Activated CD4-positive, alpha-beta T cell treated with anti-CD3 and anti-CD28 coated beads, Interleukin-2, amount 50 U/mL, for 4 hours (primary cell): ENCODE measurements at places on chromosomes 12 and 14.

- no peak for DNase-seq
Measured at GRCh38 chr12:74015118-74015517, 522.5 kb upstream of the ATXN7L3B start.

- no peak for DNase-seq
Measured at GRCh38 chr12:51522696-51523095, 68.3 kb upstream of the SCN8A start.

DNA sequence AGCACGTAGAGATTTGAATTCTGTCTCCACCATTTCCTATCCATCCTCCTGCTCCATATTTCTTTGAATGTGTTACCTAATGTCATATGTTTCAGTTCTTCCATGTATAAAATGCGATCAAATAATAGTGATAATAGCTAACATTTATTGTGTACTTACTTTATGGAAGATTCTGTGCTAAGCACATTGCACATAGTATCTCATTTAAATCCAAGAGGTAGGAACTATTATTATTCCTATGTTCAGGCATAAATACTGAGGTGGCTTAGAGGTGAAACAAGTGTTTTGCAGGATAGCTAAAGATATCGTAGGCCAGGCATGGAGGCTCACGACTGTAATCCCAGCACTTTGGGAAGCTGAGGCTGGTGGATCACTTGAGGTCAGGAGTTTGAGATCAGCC, 17.5 kb upstream of the AICDA start:
- DNase-seq: no peak

- no peak for DNase-seq
Measured at GRCh38 chr14:104968153-104968527, 10.0 kb downstream of the AHNAK2 start.

GRCh38 chr12:51160814-51161459, 12.0 kb downstream of the TFCP2 start:
- no peak for DNase-seq

DNA sequence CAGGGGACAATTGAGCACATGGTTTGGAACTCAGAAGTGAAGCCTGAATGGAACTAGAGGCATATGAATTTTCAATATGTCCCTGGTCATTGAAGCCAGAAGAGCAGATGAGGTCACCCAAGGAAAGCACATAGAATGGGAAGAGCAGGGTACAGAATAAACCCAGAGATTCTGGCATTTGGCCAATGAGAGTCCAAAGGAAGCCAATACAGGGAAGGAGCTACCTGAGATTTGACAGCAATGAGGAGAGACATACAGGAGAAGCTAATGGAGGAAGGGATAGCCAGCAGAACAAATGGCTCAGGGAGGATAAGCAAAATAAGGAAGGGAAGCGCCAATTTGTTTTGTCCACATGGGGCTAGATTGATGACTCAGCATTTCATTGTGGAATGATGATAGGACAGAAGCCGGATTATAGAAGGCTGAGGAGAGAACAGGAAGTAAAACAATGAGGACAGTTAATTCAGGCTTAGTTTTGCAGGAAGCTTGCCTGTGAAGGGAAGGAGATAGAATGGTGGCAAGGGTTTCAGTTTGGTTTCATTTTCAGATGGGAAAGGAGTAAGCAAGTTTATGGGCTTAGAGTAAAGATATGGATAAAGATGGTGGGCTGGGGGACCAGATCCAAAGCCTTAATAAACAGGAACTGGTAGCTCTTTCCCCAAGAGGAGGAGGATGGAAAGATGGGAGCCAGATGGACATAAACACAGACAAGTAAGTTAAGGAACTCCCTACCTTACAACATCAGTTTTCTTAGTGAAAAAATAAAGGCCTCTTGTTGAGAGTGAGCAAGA, 3.2 kb upstream of the SPTSSA start:
- no peak for DNase-seq

- no peak for DNase-seq
Measured at GRCh38 chr12:65430006-65430405, 151.5 kb downstream of the MSRB3 start.

DNA sequence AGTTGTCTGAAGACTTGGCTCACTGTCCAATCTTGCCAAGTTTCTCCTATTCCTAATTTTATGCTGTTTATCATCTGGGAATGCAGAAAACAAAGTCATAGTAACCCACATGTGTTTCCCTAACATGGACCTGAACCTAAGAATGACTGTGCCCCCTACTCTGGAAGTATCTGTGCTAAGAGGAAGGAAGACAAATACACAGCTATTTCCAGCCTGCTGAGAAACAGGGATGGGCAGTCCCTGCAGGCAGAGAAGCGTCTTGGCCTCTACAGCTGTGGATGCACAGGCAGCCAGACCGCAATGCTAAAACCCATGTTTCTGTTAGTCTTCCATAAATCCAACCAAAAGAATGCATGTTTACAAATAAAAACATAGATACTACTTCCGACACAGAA, 56.2 kb downstream of the DUSP16 start:
- no peak for DNase-seq

- DNase-seq: no peak
Measured at GRCh38 chr14:93903342-93904184, 23.6 kb upstream of the FAM181A start.

DNA sequence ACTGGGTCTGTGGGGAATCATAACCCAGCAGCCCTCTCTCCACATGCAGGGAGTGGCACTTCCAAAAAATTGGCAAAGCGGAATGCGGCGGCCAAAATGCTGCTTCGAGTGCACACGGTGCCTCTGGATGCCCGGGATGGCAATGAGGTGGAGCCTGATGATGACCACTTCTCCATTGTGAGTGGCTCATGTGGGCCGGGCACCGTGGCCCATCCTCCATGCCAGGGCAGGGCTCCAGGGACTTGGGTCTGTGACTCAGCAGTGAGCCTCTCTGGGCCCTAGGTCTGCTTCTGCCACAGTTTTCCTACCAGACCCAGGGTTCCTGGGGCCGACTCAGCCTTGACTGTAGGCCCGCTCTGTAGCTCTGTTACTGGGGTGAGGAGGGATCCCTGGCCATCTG, 2.2 kb downstream of the NPFF start:
- DNase-seq: no peak

DNA sequence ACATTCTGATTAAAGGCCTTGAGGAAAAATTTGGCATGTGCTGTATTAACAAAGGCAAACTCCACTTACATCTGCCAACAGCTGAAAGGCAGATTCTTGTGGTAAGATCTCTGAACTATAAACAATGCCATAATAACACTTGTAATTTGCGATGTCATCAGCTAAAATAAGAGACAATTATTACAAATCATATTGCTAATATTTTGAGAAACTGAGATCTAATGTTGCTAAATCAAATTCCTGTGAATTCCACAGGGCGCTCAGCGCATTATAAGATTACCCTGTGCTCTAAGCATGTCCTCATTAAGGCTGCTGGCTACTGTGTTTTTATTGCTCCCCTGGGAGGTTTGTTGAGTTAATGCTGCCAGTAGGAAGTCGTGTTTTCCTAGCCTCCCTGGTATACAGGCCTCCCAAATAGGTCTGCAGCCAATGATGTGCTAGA, 244.8 kb downstream of the DACT1 start:
- no peak for DNase-seq

GRCh38 chr12:86729739-86730138, 473.5 kb upstream of the MGAT4C start:
- no peak for DNase-seq

DNA sequence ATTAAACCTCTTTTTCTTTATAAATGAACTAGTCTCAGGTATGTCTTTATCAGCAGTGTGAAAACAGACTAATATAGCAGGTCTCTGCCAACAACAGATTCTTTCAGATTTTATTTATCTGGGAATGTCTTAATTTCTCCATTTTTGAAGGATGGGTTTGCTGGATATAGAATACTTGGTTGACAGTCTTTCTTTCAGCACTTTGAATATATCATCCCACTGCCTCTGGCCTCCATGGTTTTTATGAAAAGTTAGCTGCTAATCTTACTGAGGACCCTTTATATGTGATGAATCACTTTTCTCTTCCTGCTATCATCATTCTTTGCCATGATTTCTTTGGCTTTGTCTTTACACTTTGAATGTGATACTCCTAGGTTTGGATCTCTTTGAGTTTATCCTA, 148.0 kb downstream of the ANO6 start:
- DNase-seq: no peak

GRCh38 chr12:24075650-24076049, 126.2 kb upstream of the SOX5 start:
- DNase-seq: no peak

DNA sequence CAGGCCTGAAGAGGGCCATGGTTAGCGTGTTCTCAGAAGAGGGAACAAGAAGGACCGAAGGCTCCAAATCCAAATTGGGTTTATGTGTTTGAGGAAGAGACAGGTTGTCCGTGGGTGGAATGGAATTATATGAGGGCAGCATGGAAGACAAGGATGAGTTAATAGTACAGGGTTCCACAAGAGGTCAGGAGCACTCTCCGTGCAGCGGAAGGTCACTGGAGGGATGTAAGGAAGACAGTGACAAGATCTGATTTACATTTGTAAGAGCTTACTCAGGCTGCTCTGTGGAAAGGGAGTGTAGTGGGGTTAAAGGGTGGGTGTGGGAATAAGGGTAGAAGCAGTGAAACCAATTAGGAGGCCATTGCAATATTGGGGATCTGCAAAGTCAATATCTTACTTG, 97.0 kb downstream of the TPH2 start:
- DNase-seq: no peak

GRCh38 chr12:117593815-117594400, 232.5 kb upstream of the NOS1 start:
- DNase-seq: no peak

DNA sequence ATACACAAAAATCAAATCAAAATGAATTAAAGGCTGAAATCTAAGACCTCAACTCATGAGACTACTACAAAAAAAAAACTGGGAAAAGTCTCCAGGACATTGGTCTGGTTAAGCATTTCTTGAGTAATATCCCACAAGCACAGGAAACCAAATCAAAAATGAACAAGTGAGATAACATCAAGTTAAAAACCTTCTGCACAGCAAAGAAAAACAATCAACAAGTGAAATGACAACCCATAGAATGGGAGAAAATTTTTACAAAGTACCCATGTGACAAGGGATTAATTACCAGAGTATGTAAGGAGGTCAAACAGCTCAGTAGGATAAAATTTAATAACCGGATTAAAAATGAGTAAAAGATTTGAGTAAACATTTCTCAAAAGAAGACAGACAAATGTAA, 338.7 kb downstream of the SLC16A7 start:
- DNase-seq: no peak

- DNase-seq: no peak
Measured at GRCh38 chr14:31678421-31679249, 117.4 kb downstream of the NUBPL start.

- no peak for DNase-seq
Measured at GRCh38 chr12:71439613-71440344, at the start of gene LGR5. Gene LGR5 (plus strand): TSS chr12:71439798. CDS start chr12:71440081, 283 bp downstream.

- no peak for DNase-seq
Measured at GRCh38 chr14:57182760-57183503, 85.8 kb downstream of the EXOC5 start.

GRCh38 chr14:20262642-20263128, 23.6 kb downstream of the OR11H4 start:
- DNase-seq: no peak
